ENCODE measurements at places on chromosomes 6 and 20.

DNA sequence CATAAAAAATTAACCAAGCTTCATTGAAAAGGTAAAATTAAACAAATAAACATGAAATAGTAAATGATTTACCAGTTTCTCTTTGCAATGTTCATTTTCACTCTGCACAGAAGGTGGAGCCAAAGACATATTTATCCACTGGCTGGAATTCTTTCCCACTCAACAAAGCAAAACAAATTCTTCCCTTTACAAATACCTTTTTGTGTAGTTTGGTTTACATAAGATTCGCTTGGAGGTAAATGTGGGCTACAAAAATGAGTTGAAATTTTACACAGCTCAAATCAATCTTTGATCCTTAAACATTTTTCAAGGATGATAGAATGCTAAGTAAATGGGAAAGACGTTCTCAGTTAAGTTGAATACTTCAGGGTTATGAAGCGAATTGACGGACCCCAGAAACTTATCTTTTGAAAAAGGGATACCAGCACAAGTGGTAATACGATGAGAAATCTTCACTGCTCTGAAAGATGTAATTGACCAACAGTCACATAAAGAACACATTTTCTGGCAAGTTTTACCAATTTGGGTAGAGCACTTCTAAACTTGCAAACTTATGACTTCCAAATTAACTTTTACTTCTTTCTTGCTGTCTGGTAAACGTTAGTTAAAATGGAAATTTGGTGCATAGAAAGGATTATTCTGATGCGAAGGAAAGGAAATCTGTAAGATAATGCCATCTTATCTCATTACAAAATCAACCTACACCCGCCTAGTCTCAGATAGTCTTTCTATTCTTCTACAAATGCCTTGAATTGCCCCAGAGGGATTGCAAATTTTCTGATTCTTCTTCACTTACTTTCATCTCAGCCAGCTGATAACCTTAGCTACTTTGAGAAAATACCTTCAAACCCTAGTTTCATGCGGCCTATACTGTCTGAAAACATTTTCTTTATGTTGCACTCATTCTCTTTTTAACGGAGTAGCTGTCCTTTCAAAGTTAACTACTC lies 4.7 kb upstream of the GJA1 start:
- no peak for DNase-seq

- DNase-seq, result no peak
Measured at GRCh38 chr6:132650429-132650828, 8.6 kb downstream of the TAAR1 start.

DNA sequence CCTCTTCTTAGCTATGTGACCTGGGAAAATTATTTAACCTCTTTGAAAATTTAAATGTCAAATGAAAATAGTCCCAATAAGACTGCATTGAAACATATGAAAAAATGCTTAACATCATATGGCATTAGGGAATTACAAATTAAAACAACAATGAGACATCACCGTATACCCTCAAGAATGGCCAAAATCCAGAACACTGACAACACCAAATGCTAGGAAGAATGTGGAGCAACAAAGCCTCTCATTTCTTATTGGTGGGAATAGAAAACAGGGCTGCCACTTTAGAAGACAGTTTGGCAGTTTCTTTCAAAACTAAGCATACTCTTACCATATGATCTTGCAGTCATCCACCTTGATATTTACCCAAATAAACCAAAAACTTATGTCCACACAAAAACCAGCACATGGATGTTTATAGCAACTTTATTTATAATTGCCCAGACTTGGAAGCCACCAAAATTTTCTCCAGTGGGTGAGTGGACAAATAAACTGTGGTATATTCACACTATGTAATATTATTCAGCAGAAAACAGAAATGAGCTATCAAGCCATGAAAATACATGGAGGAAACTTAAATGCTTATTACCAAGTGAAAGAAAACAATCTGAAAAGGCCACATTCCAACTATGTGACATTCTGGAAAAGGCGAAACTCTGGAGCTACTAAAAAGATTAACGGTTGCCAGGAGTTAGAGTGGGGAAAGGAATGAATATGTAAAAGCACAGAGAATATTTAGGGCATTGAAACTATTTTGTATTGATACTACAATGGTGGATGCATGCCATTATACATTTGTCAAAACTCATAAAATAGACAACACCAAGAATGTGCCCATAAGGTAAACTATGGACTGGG lies 459.9 kb downstream of the GRIK2 start:
- no peak for DNase-seq

- DNase-seq, result no peak
Measured at GRCh38 chr6:6217855-6218758, 102.4 kb downstream of the F13A1 start.

DNA sequence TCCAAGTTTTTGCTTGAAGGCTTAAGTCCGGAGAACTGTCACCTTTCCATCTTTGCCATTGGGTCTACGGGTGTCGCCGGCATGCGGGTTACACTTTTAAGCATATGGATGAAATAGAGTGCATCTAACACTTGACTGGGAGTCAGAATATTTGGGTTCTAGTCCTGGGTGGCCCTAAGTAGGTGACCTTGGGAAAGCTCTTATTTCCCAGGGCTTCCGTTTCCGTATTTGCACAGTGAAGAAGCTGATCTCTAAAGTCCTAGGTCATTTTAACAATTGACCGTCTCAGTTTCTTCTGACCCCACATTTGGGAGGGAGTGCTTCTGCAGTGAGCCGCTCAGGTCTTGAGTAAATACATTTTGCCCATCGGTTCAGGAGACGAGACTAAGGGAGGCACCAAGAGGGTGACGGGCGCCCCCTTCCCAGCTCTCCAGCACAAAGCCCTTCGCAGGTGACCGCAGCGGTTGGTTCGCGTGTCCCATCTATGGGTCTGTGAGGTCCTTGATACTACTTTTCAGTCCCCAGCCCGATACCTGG lies 651 bp upstream of the BLTP3A start:
- no peak for DNase-seq

DNA sequence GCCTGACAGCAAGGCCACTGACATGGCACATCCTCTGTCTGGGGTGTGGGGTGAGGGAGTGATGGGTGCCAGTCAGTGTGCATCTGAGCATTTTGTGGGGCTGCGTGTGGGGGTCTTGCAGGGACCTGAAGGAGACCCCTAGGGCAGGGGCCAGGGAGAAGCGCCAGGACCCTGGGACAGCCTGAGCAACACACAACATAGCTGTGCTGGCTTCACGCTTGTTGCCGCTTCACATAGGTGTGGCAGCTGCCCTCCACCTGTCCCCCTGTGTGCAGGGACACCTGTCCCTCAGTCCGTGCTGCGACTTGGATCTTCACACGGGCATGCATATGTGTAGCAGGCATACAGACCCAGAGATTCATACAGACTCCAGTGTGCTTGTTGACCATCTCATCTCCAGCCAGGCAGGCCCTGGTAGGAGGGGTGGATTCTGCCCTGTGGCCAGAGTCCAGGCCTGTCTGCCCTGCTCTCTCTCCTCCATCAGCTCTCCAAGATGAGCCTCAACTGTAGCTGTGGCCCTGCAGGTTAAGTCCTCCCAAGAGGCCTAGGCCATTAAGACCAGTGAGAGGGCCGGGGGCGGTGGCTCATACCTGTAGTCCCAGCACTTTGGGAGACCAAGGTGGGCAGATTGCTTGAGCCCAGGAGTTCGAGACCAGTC lies 3.2 kb upstream of the NPBWR2 start:
- DNase-seq, result no peak

All from activated B cell treated with CpG ODN at 0.5 μM for 24 hours (primary cell).